ENCODE measurements at places on chromosomes 7 and 10. TPM values are rescaled to one million over a fixed set of nuclear protein-coding genes. Genes with fewer than 3 reads are reported as not detected.

Gene ELOVL3
- total RNA-seq = not detected

Gene PAPOLB
- total RNA-seq = 0.34 TPM

Gene NPFFR1
- not detected for total RNA-seq

Gene A1CF
- not detected for total RNA-seq

Gene CHAT
- total RNA-seq = not detected

Gene LIPF
- not detected for total RNA-seq

Gene AUTS2
- 14.9 TPM for total RNA-seq

Gene PDE1C
- 4.0 TPM for total RNA-seq

Gene SDHAF3
- 10.1 TPM for total RNA-seq

Gene AS3MT
- 9.8 TPM for total RNA-seq

Gene DTX2
- 23.6 TPM for total RNA-seq

Gene NEUROG3
- total RNA-seq = not detected

Gene ZNF92
- 12.2 TPM for total RNA-seq

Gene CRHR2
- not detected for total RNA-seq

Gene NKX1-2
- not detected for total RNA-seq

Gene SPDYE8
- total RNA-seq = not detected

Gene EPDR1
- total RNA-seq = 105 TPM

Gene TAC1
- 1.8 TPM for total RNA-seq

Gene NPSR1
- total RNA-seq = not detected

Gene ARHGAP22
- 21.0 TPM for total RNA-seq

Gene KLF14
- not detected for total RNA-seq

Gene ARHGEF5
- 86.0 TPM for total RNA-seq

Gene BBS9
- total RNA-seq = 59.2 TPM

Gene SLC12A9
- 16.7 TPM for total RNA-seq

Gene HKDC1
- 21.1 TPM for total RNA-seq
